ENCODE measurements at places on chromosomes 5 and 9. TPM values are rescaled to one million over a fixed set of nuclear protein-coding genes. Genes with fewer than 3 reads are reported as not detected.

OTP gene
- not detected for total RNA-seq

HRCT1 gene
- total RNA-seq: 7.2 TPM

SLC25A2 gene
- 4.8 TPM for total RNA-seq

FOXD4L6 gene
- total RNA-seq: not detected

SLC12A7 gene
- total RNA-seq: 39.3 TPM

TAF11L13 gene
- not detected for total RNA-seq

CDK5RAP2 gene
- 127 TPM for total RNA-seq

INSL4 gene
- not detected for total RNA-seq

PCDHGA8 gene
- 9.3 TPM for total RNA-seq

LRRC70 gene
- 4.6 TPM for total RNA-seq

CFAP90 gene
- total RNA-seq: not detected

C9orf50 gene
- total RNA-seq: 1.6 TPM

CORO2A gene
- total RNA-seq: 1.9 TPM

CCL27 gene
- total RNA-seq: not detected

KIF12 gene
- not detected for total RNA-seq

MELK gene
- total RNA-seq: 1.2 TPM

FBP1 gene
- total RNA-seq: 8.6 TPM

PCDHGB2 gene
- total RNA-seq: 9.4 TPM

ACOT12 gene
- total RNA-seq: not detected

DOCK8 gene
- total RNA-seq: 16.2 TPM

RNF38 gene
- total RNA-seq: 31.2 TPM

PDE8B gene
- total RNA-seq: 6.9 TPM

PNPLA7 gene
- total RNA-seq: 12.0 TPM

BAAT gene
- not detected for total RNA-seq

SOHLH1 gene
- total RNA-seq: not detected

AGXT2 gene
- not detected for total RNA-seq

SLC4A9 gene
- not detected for total RNA-seq

TMEM174 gene
- not detected for total RNA-seq

CER1 gene
- total RNA-seq: not detected

DRD1 gene
- not detected for total RNA-seq

GLRA1 gene
- not detected for total RNA-seq

AFAP1L1 gene
- 93.0 TPM for total RNA-seq

FAM78A gene
- total RNA-seq: 3.9 TPM

C1QTNF3 gene
- 8.6 TPM for total RNA-seq

USP20 gene
- 26.2 TPM for total RNA-seq

SPATA31C1 gene
- total RNA-seq: not detected

SGCD gene
- 17.8 TPM for total RNA-seq

LMX1B gene
- total RNA-seq: 0.60 TPM

CAST gene
- total RNA-seq: 316 TPM

UIMC1 gene
- 40.2 TPM for total RNA-seq

OGN gene
- total RNA-seq: 19.4 TPM

SLC6A7 gene
- not detected for total RNA-seq

SNAPC4 gene
- total RNA-seq: 9.2 TPM

PCDHB8 gene
- 3.5 TPM for total RNA-seq

SPATA31D4 gene
- total RNA-seq: not detected

CDH9 gene
- not detected for total RNA-seq

FBN2 gene
- 5.9 TPM for total RNA-seq

APBA1 gene
- total RNA-seq: 8.4 TPM

TMEM215 gene
- total RNA-seq: 16.3 TPM
